Activated effector memory CD4-positive, alpha-beta T cell treated with anti-CD3 and anti-CD28 coated beads, Interleukin-2, amount 50 U/mL, for 16 hours (primary cell): ENCODE measurements at places on chromosomes 3 and 15.

DNA sequence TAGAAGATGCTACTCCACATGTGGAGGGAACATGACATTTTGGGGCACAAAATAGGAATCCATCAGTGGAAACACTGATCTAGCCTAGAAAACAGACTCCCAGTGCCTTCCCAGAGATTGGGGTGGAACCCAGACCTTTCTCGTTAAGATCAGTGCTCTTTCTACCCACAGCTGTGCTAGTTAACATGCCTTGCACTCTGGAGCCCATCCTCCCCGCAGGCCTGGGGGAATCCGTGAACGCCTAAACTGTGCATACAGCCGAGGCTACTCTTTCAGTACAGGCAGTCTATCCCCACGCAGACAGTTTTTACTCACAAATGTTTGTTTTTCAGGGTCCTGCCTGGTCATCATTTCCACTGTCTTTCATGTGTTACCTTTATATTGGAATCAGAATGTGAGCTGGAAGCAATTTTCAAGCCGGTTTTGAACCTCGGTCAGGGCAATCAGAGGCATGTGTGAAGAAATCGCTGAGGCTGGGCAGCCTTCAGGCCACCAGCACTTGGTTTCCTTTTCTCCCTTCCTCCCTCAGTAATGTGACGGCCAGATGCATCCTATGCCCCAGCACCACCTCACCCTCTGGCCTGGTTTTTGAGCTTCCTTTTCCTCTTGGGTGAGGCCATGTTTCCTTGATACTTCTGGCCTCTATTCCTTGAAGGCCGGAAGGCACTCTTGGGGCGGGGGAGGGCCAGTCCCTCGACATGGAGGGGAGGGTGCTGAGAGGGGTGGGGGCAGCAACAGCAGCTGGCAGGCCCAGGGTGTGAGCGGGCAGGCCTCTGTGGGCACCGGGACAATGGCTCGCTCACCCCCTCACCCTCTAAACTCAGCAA lies 123.6 kb upstream of the GALNT15 start:
- no peak for DNase-seq

DNA sequence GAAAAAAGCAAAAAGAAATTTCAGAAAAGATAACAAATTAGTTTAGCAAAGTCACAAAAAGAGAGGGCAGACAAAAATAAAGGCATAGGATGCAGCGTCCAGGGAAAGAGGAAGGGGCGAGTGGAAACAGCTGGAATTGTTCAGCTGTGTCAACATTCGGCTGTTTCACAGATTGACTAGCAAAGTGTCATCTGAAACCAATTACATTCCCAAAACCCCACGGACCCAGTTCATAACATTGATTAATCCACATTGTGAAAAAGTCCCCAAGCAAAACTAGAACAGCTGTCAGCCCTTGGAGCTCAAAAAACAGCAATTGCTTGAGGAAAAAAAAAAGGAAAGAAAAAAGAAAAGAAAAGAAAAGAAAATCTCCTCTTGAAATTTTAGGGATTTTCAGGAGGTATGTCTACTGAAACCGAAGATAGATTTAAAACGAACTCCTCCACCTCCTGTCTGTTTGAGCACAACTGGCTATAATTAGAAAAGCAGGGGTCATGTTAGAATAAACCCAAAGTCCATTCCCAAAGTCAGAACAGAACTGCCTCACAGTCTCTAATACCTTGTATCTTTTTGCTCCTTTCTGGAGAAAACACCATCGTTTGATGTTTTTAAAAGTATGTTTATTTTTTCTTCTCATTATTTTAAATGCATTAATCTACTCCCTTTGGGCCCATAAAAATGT lies 159.6 kb downstream of the RORA start:
- DNase-seq, result no peak

- DNase-seq, result peak; percentile 37
These were observed 4.9 kb downstream of the PRRT3 start for GRCh38 chr3:9947025-9947995.

DNA sequence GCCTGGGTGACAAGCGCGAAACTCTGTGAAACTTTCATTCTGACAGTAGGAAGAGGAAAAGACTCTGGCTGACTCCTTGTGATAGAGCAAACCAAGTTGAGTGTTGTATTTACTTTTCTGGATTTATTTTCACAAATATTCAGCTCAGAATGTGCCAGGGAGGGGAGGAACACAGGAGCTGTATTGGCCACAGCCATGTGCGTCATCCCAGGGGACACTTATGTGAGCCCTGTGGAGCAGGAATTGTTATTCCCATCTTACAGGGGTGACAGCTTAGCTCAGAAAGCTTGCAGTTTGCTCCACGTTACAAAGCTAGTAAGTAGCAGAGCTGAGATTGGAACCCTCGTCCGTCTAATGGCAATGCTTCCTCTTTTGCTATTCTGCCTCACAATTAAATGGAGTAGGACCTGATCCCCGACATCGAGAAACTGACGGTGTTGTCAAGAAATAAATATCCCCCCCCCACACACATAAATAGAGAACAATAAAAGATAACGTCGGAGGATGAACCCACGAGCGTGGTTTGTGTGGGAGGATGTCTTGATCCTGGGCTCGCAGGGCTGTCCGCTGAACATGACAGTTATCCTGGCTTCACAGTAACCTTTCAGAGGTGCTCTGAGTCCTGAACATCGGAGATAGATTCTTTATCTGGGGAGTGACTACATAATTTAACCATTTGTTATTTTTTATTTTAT lies 151.6 kb upstream of the CTDSPL start:
- DNase-seq, result no peak

GRCh38 chr3:71438071-71438685 lies 145.3 kb downstream of the FOXP1 start:
- no peak for DNase-seq
